ENCODE measurements at places on chromosomes 6 and 20.

DNA sequence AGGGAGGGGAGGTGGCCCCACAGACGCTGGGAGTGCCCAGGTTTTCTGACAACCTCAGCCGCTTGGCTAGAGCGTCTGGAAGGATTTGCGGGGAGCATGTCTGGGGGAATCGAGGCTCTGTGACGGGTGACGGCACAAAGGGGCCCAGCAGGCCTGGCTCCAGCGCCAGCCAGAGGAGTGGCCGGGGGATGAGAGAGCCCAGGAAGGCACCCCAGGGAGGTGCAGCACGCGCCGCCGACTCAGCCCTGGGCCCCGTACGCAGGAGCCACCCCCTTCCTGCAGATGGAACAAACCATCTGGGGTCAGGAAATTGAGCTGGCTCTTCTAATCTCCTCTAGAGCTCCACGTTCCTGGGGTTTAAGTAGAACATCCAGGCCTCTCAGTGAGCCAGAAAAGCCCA is 5.9 kb upstream of the SLCO4A1 start:
- peak; percentile 57 for DNase-seq

DNA sequence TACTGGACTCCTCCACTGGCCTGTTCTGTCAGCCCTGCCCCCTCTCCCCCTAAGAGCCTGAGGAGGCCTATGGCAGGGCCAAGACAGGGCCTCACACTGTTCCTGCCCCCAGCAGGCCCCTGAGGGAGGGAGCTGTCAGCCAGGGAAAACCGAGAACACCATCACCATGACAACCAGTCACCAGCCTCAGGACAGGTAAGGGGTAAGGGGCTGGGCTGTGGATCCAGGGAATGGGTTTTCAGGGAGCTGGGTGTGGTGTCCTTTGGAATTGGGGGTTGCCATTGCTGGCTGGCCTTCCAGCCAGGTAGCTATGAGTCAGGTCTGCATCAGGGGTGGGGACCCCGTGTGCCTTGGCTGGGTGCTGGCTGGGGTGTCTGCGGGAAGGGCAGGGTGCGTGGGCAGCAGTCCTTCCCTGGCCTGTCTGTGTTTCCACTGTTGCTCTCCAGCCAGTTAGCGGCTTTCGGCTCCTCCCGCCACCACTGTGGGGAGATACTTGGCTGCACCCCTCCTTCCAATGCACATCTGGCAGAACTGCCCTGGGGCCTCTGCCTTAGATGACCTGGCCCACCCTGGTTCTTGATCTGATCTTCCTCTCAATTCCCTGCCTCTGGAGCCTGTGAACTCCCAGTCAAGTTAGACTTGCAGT is 3.9 kb downstream of the SLC29A1 start:
- no peak for DNase-seq

DNA sequence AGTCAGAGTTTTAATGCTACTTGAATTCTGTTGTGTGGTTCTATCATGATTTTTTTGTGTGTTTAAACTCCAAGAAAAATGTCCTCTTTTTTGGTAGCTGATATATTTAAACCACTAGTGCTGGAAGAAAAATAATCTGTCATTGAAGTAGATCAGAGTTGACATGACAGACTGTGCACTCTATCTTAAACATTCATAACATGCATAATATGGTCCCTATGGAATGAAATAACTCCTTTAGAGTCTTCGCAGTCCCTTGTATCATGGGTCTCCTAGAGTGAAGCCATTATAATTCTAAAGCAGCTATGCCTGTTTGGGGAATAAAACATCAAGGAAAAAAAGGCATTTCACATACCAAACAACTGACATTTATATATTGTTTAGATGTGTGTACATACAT is 282.7 kb upstream of the CITED2 start:
- DNase-seq: no peak

DNA sequence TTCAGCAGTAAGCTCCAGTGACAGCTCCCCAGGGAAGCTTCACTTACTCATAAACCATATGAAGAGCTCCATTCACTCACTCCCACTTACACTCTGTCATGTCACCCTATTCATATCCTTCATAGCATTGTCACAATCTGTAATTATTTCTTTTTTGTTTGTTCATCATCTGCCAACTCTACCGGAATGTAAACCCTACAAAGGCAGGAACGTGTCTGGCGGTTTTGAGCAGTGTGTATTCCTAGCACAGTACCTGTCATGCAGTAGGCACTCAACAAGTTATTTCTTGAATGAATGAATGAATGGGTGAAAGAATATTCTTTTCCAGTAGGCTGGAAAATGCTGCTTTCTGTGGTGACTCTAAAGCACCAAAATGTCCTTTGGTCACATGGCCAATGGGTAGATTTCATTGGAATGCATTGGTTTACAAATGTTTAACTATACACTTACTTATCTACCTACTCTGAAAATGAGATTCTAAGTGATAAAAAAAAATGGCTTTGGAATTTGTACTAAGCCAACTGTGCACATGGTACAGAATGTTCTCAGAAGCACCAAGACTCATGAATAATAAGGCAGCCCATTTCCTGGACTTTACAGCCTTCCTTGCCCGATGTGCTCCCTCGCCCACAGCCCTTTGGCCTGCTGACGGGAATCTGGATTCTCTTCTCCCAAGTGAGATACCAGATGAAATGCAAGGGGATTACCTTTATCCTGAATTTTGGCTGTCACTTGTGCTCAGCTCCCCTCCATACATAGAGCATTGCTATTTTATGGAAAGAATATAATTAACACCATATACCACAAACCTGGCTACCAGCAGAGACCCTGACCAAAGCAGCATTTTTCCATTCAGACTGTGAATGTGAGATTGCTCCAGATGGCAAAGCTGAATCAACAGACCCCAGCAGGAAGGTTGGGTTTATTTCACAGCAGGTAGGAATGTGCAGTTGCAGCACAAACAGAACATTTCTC is 273.3 kb downstream of the ALDH8A1 start:
- DNase-seq: no peak

DNA sequence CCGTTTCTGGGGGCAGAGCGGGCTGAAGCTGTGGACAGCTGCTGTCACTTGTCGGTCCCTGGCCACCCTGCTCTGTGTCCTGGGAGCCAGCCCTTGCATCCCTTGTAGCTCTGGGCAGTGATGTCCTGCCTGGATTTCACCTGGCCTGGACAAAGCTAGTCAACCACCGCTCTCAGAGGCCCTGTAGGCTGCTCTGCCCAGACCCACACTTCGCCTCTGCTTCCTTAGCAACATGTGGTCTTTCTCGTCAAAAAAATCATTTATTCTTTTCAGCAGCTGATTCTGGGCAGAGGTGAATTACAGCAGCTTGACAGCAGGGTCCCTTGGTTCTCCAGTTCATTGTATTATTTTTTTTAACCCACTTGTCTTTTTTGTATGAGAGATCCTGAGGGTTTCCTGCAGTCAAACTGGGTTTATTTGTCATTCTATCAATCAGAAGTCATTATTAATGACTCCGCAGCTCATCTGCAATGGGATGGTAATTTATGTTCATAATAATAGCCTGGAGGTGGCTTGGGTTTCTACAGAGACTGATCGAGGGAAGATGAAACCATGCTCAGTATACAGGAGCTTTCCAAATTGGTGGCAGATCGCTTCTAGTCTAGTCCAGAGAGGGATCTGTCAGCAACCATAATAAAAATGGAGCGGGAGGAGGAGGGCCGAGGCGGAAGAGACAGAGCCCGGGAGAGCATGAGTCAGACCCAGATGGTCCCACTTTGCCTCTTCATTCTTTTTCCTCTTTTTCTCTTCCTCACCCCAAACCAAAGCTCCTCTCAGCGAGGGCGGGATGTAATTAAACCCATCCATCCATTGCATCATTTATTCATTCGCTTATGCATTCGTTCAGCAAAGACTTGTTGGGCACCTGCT is 22.4 kb downstream of the EDN3 start:
- DNase-seq: no peak

DNA sequence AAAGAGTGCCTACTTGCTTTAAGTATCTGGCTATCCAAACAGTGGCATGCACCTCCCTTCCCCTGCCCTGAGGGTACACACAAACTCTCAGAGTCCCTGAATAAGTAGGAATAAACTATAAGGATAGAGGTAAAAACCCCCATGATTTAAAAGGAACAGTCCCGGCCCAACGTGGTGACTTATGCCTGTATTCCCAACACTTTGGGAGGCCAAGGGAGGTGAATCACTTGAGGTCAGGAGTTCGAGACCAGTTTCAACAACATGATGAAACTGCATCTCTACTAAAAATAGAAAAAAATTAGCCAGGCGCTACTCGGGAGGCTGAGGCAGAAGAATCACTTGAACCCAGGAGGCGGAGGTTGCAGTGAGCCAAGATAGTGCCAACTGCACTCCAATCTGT is 22.2 kb downstream of the SAMHD1 start:
- DNase-seq: no peak

GRCh38 chr20:826695-827323 is 6.7 kb upstream of the FAM110A start:
- no peak for DNase-seq

DNA sequence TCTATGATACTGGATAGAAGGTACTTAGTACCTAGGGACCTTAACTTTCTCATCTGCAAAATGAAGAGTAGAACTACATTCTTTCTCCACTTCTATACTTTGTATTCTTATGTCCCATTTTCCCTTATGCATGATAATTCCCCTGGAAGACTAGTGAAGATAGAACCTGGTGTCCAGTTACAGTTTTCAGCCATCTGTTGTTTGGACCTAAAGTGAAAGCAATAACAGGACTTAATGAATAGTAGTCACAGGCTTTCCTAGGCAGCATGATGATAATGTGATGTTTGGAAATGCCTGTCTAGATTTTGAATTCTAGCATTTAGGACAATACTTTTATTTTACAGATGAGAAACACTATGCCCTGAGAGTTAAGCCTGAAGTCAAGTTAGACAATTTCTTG is 153.8 kb downstream of the RIMS1 start:
- DNase-seq: no peak
